ENCODE measurements at places on chromosomes 11 and 22.

DNA sequence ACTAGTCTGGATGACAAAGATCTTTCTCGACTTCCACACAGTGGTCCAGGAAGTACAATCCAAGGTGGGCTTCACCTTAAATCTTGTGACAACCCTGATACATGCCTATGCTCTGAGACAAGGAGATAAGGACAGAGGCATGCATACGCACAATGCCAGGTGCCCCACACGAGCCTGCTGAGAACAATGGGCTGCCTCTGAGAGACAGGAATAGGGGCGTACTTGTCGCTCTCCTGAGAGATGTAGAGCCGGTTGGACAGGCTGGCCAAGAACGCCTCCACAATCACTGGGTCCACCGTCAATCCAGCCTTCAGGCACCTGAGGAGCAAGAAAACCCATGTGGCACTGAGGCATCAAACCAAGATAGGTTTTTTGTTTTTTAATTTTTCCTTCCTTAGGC lies 25.5 kb downstream of the SERPIND1 start:
- DNase-seq = no peak

- no peak for DNase-seq
Measured at GRCh38 chr22:26889802-26890201, 232.4 kb downstream of the MIAT start.

GRCh38 chr11:584287-584686 lies 8.0 kb downstream of the PHRF1 start:
- no peak for DNase-seq

- no peak for DNase-seq
Measured at GRCh38 chr11:2728663-2729332, 29.0 kb upstream of the KCNQ1OT1 start.
